ENCODE measurements at places on chromosomes 11 and 22.
A peak's percentile ranks its signal among the peaks of the same experiment; 100 is the strongest.

DNA sequence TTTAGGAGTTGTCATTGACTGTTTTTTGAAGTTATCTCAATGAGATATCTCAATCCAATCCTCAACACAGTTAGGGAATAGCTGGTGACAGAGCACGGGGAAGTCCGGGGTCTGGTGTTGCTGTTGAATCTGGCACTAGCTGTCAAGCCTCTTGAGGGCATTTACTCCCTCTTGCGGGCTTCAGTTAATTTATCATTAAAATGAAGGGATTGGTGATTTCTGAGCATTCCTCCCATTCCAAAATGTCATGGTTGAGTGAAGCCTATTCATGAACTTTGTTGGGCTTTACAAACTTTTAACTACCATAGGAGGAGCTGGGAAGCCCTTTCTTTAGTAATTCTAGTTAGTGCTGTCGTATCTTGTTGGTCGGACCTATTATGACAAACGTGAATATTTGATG is 40.2 kb downstream of the UVRAG start:
- no peak for DNase-seq

- no peak for DNase-seq
Observed at GRCh38 chr11:64372802-64373597, 14.0 kb downstream of the RPS6KA4 start.

DNA sequence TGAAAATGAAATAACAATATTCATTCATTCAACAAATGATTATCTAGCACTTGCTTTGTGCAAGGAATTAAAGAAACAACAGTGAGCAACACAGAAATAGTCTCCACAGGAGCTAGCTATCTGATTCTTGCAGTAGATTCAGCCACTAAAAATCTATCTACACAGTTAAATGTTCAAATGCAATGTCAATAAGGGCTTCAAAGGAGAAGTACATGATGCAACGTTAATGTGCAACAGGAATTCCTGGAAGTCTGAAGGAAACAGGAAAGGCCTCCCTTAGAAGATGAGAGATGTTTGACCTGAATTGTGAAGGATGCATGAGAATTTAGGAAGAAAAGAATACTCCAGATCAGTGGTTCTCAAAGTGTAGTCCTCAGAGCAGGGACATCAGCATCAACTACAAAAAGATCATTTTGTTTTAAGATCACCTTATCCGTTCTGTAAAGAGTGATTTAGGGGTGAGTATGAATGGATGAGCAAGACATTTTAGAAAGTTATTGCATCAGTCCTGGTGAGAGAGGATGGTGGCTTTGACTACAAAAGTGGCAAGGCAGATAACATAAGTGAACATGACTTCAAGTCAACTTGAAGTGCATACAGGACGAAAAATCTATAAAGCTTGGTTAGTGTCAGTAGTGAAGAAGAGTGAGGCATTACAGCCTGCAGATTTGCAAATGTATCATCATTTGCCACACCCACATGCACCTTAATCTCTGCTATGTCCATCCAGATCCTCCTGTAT is 96.0 kb downstream of the ETS1 start:
- DNase-seq = no peak

GRCh38 chr22:29302402-29302680 is 4.1 kb upstream of the GAS2L1 start:
- no peak for DNase-seq

- no peak for DNase-seq
Observed at GRCh38 chr11:65653229-65654225, 9.2 kb downstream of the RELA start.

GRCh38 chr11:73283276-73284000 is 11.3 kb downstream of the P2RY6 start:
- no peak for DNase-seq

DNA sequence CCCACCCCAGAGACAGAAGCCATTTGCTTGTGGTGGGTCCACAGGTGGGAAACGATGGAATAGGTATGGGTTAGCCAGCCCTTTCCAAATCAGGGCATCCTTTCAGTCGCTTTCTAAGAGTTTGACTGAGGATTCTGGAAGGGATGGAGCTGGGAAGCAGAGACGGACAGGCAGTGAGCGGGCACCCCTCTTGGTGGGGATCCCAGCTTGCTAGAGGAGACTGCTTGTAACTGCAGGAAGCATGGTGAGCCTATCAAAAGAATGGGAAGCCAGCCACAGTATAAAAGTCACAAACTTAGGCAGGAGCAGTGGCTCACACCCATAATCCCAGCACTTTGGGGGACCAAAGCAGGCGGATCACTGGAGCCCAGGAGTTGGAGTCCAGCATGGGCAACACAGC is 6.1 kb upstream of the PDGFB start:
- no peak for DNase-seq

- DNase-seq = no peak
Observed at GRCh38 chr22:27863001-27863400, 56.1 kb downstream of the PITPNB start.

- no peak for DNase-seq
Observed at GRCh38 chr11:112962579-112963367, 1.6 kb downstream of the NCAM1 start.

DNA sequence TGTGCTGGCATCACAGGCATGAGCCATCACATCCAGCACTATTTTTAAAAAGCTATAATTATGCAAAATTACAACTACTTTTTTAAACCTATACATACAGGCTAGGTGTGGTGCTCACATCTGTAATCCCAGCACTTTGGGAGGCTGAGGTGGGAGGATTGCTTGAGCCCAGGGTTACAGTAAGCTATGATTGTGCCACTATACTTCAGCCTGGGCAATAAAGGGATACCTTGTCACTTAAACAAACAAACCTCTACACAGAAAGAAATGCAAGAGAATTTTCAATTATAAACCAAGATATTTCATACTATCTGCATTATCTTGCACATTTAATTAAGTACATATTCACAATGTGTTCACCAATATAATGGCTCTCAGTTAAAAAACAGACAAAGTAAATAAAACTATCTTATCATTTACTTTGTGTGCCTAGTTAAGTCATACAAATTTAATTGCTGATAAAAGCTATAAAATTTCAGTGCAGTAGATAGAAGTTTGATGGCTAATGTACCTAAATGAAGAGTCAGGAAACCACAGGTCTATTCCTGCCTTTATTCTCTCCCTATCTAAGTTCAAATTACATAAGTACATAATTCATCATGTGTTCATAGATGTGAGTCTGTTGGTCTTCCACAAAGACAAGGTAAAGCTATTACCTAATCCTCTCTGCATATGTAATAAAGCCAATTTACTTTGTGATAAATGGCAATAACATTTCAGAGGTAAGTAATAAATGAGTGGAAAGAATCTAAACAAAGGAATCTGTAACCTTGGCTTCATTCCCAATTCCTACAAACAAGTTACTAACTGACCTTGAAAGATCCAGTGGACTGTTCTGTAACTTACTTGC is 9.0 kb upstream of the RDX start:
- no peak for DNase-seq

- DNase-seq = peak; percentile 19
Observed at GRCh38 chr11:46369458-46370152, 11.9 kb upstream of the MDK start.

GRCh38 chr11:92225568-92226330 is 1.1 kb downstream of the FAT3 start:
- DNase-seq = no peak

- no peak for DNase-seq
Observed at GRCh38 chr11:2855162-2855561, 30.4 kb downstream of the CDKN1C start.

- no peak for DNase-seq
Observed at GRCh38 chr11:65695459-65696241, 16.4 kb upstream of the KAT5 start.

- no peak for DNase-seq
Observed at GRCh38 chr11:57709802-57710367, 2.1 kb downstream of the MED19 start.

- no peak for DNase-seq
Observed at GRCh38 chr11:113664981-113665710, 41.0 kb downstream of the TMPRSS5 start.

- no peak for DNase-seq
Observed at GRCh38 chr11:83643115-83643514, 356.9 kb upstream of the CCDC90B start.

DNA sequence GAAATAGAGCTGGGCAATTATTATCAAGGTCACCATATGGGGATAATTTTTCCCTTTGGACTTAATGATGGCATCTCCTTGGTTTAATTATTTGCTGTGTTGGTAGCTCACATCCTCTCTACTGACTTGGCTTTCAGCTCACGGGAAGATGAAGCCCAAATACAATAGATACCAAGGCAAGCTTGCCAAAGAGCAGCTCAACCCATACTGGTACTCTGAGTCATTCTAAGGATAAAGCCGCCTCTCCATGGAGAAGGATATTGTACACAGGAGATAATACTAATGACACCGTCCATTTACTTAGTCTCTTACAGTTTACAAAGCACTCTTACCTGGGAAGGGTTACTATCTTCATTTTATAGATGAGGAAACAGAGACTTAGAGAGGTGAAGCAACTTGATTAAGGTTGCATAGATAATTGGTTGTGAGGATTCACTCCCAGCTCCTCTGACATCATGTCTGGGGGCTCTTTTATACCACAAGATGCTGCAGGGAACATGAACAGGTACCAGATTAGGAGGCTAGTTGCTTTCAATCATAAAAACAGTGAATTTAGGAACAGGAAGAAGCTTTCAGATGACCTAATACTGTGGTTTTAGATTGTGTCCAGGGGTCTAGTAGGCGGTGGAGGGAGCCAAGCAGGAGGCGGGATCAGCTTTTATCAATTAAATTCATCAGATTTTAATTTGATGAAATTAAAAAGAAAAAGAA is 48.3 kb upstream of the PICALM start:
- no peak for DNase-seq

DNA sequence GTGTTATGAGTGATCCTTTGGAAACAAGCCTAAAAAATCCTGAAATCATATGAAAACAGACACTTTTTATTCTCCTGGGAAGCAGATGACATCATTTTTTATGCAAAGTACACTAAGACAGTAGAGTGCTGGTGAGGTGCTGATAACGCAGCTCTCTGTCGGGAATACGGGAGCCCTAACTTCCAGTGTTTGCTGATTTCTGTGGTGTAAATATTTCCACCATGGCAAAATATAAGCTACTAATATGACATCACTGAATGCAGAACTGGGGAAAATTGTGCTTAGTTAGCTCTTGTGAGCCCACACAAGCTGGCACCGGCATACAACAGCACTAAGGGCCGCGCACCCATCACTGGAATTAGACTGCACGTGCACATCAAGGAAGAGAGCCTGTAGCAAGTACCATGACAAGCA is 82.6 kb downstream of the FAM76B start:
- no peak for DNase-seq

- DNase-seq = no peak
Observed at GRCh38 chr11:78039919-78040671, 17.0 kb upstream of the KCTD14 start.

DNA sequence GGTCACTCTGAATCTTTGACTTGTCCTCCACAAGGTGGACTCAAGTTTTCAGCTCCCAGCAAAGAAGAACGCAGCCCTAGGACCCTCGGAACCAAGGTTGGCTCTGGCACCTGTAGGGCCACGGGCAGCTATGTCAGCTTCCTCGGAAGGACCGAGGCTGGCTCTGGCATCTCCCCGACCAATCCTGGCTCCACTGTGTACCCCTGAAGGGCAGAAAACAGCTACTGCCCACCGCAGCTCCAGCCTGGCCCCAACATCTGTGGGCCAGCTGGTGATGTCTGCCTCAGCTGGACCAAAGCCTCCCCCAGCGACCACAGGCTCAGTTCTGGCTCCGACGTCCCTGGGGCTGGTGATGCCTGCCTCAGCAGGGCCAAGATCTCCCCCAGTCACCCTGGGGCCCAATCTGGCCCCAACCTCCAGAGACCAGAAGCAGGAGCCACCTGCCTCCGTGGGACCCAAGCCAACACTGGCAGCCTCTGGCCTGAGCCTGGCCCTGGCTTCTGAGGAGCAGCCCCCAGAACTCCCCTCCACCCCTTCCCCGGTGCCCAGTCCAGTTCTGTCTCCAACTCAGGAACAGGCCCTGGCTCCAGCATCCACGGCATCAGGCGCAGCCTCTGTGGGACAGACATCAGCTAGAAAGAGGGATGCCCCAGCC is 2.2 kb downstream of the INPP5J start:
- DNase-seq = no peak

GRCh38 chr11:19763330-19763729 is 50.7 kb downstream of the NAV2 start:
- DNase-seq = no peak

- no peak for DNase-seq
Observed at GRCh38 chr22:37419370-37419968, 7.8 kb downstream of the ELFN2 start.

GRCh38 chr11:64843686-64844329 is 645 bp downstream of the CDC42BPG start:
- no peak for DNase-seq

- no peak for DNase-seq
Observed at GRCh38 chr11:103486604-103487003, 377.4 kb downstream of the DYNC2H1 start.

GRCh38 chr11:12784445-12784844 is 110.2 kb downstream of the TEAD1 start:
- DNase-seq = no peak

DNA sequence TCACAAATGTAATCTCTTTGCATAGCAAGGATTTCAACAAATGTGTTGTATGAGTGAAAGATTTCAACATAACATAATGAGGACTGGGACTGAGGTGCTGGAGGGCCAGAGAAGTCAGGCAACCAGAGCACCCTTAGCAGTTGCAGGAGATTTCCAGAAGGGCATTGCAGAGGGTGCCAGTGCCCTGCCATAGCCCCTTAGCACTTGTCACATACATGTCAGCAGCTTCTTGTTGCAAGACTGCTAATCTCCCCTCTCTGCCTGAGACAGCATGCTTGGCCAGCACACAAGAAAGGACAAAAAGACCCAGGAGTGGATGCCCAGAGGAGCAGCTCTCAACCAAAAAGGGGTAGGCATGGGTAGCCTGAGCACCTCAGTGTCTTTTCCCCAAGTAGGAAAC is 43.2 kb downstream of the BBOX1 start:
- DNase-seq = no peak

GRCh38 chr11:93775289-93775688 is 8.8 kb upstream of the MED17 start:
- no peak for DNase-seq

DNA sequence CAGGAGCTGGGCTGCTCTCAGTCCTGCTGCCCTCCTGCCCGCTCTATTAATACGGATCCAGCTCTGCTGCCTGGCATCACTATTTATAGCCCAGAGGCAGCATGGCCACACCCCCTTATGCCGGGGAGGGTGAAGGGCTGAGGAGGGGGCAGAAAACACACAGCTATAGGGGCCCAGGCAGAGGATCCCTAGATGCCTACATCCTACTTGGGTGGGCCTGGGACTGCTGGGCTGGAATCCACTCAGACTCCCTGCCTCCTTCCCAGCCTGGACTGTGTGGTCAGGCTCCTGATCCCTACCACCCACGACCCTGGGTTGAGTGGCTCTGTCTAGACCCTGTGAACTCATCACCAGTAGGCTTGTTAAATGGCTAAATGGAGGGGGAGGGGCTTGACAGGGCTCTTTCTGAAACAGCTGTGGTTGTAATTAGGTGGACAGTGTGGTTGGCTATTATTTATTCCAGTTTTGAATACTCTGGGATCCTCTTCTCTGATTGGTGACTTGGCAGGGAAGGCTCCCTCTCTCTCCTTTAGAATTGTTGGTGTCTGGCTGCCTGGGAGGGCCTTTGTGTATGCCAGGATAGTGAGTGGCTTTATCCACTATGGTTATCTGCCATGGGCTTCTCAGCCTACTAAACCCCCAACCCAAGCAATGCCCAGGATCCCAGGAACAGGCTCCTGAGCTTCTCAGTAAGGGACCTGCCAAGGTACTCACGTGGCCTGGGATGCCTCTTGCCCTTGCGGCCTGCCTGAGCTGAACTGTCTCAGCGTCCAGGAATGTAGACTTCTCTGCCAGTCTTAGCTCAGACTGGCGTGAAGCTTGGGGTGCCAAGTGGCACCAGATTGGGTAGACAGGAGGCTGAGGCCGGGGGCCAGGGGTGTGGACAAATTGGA is 15.2 kb downstream of the PHLDB1 start:
- DNase-seq = no peak
